Endothelial cell of umbilical vein (primary cell): ENCODE measurements at places on chromosomes 7 and 10. TPM values are rescaled to one million over a fixed set of nuclear protein-coding genes. Genes with fewer than 3 reads are reported as not detected.

Gene ADAM22
- total RNA-seq, result 0.53 and 1.4 TPM in 2 replicates

- DNase-seq, result peak; percentile 44
These were observed 604 bp downstream of the MXI1 start for GRCh38 chr10:110207805-110208613.

DNA sequence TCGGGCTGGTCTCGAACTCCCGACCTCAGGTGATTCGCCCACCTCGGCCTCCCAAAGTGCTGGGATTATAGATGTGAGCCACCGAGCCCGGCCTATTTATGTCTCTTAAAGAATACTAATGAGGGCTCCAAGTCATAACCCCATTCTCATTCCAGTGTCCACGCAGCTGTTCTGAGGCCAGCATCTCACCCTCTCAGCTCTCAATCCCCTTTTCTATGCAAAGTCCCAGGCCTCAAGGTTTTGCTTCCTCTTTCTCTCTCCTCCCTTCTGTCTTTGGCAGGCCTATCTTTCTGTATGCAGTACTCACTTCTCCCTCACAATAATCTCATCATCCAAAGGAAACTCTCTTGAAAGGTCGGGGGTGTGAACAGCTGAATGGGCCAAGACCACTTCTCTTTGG lies 28.0 kb upstream of the VSIR start:
- DNase-seq, result no peak

DNA sequence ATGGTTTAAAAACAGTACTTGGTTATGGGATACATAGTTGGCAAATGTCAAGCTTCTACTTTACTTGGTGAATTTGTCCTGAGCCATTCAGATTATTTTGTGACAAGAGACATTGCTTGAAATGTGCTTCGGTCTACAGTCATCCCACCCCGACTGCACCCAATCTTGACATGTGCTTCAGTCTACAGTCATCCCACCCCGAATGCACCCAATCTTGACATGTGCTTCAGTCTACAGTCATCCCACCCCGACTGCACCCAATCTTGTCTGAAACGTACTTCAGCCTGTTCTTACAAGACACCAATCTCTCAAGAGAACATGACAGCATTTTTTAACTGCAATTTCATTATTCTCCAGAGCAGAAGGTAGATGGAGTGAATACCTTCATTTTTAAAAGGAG lies 47.8 kb downstream of the PRKCQ start:
- no peak for DNase-seq

Gene ZC3HAV1L
- 23.8 and 25.7 TPM in 2 replicates for total RNA-seq

Gene ABCB4
- 0.09 and 0.15 TPM in 2 replicates for total RNA-seq

Gene VSTM2A
- not detected in 2 replicates for total RNA-seq
